ENCODE measurements at places on chromosomes 3 and 15.

DNA sequence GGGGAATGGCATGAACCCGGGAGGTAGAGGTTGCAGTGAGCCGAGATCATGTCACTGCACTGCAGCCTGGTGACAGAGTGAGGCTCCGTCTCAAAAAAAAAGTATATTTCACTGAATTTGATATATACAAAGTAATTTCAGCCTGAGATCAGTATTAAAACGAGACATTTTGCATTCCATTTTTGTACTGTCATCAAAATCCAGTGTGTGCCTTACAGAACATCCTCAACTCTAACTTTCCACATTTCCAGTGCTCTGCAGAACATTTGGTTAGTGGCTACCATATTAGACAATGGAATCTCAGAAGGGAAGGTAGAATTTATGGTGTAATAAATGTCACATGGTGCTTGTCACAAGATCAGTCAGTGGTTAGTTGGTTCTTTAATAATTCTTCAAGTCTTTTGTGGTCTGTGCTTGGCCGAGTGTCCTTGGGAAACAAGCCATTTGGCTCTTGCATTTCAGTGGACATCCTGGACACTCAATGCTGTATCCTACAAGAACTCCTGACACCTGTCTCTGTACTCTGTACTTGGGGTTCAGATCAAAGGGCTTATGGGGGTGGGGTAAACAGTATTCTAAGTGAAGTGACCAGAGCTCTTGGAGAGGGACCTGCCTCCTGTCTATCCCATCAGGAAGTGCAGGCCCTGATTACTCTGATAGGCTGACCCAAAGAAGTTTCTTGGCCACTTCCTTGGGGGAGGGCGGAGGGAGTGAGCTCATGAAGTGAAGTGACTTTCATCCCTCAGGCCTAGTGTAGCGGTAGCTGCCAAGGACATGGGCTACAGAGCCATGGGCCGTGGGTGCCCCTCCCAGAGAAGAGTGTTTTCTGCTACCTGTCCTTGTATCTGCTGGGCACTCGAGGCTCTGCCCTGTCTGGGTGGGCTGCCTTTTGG lies 3.7 kb downstream of the ACVR2B start:
- DNase-seq, result no peak

- no peak for DNase-seq
These were observed 47.5 kb upstream of the PPP2R3A start for GRCh38 chr3:135917927-135918597.

GRCh38 chr3:114721209-114721608 lies 425.9 kb downstream of the ZBTB20 start:
- DNase-seq, result no peak

- DNase-seq, result no peak
These were observed 158.3 kb upstream of the HES1 start for GRCh38 chr3:193977622-193978021.

- DNase-seq, result no peak
These were observed 8.4 kb downstream of the NR1D2 start for GRCh38 chr3:23953523-23953922.

DNA sequence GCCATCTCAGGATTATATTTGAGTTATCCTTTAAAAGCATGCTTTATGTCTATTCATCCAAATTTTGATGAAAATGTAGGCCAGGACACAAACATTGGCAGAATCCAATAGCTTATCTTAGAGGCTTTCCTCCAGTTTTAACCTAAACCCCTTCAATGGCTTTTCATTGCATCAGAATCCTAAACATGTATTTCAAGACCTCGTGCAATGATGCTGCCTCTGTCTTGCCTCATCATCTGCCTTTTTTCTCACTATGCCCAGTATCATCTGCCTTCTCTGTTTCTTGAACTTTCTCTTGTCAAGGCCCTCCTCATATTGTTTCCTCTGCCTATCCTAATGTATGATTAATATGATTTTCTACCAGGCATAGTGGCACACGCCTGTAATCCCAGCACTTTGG lies 76.1 kb upstream of the MAP4 start:
- no peak for DNase-seq

DNA sequence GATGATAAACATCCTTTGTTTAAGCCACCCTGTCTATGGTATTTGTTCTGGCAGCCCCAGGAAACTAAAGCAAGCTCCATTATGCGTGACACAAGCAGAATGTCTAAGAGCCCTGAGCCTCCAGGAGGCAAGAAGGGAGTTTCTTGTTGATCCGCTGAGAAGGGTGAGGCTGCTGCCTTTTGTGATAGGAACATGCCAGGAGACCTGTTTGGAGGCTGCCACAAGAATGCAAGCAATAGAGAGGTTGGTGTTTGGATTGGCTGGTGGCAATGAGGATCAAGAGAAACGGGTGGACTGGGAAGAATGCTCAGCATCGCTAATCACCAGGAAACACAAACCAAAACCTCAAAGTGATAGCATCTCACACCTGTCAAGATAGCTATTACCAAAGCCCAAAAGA lies 104.8 kb downstream of the ASB7 start:
- no peak for DNase-seq

DNA sequence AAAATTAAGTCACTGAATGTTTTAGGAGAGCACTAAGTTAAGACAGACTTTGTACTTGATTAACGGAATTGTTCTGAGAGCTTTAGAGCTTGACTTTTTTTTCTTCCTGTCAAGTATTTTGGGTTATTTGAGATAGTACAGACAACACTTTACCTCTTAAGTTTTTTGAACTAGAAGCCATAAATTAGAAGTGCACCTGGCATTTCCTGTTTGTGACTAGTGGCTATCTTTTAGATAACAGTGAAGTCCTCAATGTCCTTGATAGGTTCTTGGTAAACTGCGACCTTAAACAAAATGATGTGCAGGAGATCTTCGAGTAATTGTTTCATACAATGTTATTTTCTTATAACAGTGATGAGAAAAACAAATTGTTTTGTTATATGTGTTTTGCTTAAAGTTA lies 213.9 kb downstream of the TP63 start:
- no peak for DNase-seq

- DNase-seq, result no peak
These were observed 2.3 kb upstream of the SLC2A2 start for GRCh38 chr3:171028779-171029232.
